ENCODE measurements at places on chromosomes 3 and 15.

- no peak for DNase-seq
Measured at GRCh38 chr3:122755491-122755890, 38.1 kb downstream of the HSPBAP1 start.

- peak; percentile 54 for DNase-seq
Measured at GRCh38 chr15:39426552-39427532, 154.0 kb upstream of the THBS1 start.

GRCh38 chr15:22263738-22264137 lies 183.4 kb downstream of the OR4M2 start:
- DNase-seq = no peak

GRCh38 chr15:29092376-29093064 lies 177.1 kb downstream of the NSMCE3 start:
- DNase-seq = no peak

GRCh38 chr3:152497457-152497856 lies 228.7 kb downstream of the MBNL1 start:
- DNase-seq = no peak

- no peak for DNase-seq
Measured at GRCh38 chr15:73682600-73683090, 1.5 kb upstream of the CD276 start.

GRCh38 chr15:98997312-98997711 lies 10.3 kb downstream of the PGPEP1L start:
- DNase-seq = no peak

GRCh38 chr3:48402281-48402732 lies 27.6 kb downstream of the PLXNB1 start:
- DNase-seq = no peak
